Daoy (cell line): ENCODE measurements at places on chromosomes 16 and 17. TPM values are rescaled to one million over a fixed set of nuclear protein-coding genes. Genes with fewer than 3 reads are reported as not detected.

The KRTAP4-4 gene
- not detected in 2 replicates for total RNA-seq

The OGFOD1 gene
- total RNA-seq, result 61.5 and 152 TPM in 2 replicates

The P4HB gene
- 1,181 and 1,293 TPM in 2 replicates for total RNA-seq

The ARHGAP44 gene
- 4.6 and 5.7 TPM in 2 replicates for total RNA-seq

The HBA2 gene
- 3.5 TPM in 1 of 2 replicates, not detected in the other for total RNA-seq

The TP53TG3F gene
- total RNA-seq, result 0.29 TPM in 1 of 2 replicates, not detected in the other

The ESRP2 gene
- total RNA-seq, result under 0.01 TPM in 1 of 2 replicates, not detected in the other

The RNU2-1 gene
- total RNA-seq, result not detected in 2 replicates
